Activated CD4-positive, alpha-beta memory T cell treated with anti-CD3 and anti-CD28 coated beads, Interleukin-2, amount 10 ng/mL, durations not matched to agents 7 days and 5 days (primary cell): ENCODE measurements at places on chromosomes 4 and X. TPM values are rescaled to one million over a fixed set of nuclear protein-coding genes. Genes with fewer than 3 reads are reported as not detected.

DNA sequence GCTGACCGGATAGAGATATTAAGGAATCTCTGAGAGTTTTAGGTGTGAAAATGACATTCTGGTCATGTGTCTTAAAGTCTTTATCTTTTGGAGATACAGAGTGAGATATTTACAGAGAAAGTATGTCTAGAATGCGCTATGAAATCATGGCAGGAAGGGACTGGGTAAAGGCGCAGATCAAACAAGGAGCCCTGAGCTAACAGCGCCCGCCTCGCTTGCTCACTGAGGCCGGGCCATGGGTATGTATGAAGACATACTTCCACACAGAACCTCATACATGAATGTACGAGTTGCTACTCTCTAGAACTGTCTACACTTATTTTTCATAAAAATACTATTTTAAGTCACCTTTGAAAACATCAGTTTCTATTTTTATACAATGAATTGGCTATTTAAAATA is 20.0 kb downstream of the FAM53A start:
- no peak for DNase-seq

DNA sequence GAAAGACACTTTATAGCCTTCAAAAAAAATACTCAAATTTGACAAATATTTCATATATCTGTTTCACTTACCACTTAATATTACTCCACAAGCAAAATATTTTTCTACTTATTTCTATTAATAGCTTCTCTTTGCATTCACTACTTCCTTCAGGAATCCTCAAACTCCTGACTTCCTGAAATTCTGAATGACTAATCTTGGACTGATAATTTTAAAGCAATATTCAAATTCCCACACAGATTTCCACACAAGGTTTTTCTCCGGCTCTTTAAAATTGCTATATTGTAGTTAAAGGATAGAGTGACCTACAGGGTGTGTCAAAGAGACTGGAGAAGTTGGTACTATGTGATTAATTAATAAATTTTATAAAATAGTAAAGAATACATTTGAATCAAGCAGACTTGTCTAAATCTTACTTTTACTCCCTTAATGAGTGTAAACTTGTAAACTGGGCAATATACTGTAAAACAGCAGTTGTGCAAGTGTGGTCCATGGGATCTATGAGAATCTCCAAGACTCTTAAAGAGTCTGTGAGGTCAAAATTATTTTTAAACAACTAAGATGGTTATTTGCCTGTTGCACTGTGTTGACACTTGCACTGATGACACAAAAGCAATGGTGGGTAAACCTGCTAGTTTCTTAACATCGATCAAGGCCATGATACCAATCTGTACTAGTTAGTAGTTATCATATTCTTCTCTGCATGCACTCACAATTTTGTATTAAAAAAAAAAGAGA is 44.5 kb downstream of the ANKRD17 start:
- DNase-seq, result no peak

- DNase-seq, result no peak
These were observed 31.1 kb downstream of the ART3 start for GRCh38 chr4:76105652-76106051.

Gene EDNRA
- total RNA-seq, result not detected

GRCh38 chr4:109978704-109979454 is 66.2 kb downstream of the EGF start:
- no peak for DNase-seq

GRCh38 chrX:3651277-3651676 is 62.2 kb downstream of the PRKX start:
- DNase-seq, result no peak
